ENCODE measurements at places on chromosomes 12 and 14.

GRCh38 chr12:6534945-6535696 lies 804 bp downstream of the GAPDH start:
- peak; percentile 70 for DNase-seq

- DNase-seq: no peak
Measured at GRCh38 chr12:12481631-12482030, 81.0 kb downstream of the DUSP16 start.

- DNase-seq: peak; percentile 57
Measured at GRCh38 chr14:47277703-47278102, 397.7 kb downstream of the MDGA2 start.

- no peak for DNase-seq
Measured at GRCh38 chr14:61342486-61342885, 21.1 kb downstream of the PRKCH start.

DNA sequence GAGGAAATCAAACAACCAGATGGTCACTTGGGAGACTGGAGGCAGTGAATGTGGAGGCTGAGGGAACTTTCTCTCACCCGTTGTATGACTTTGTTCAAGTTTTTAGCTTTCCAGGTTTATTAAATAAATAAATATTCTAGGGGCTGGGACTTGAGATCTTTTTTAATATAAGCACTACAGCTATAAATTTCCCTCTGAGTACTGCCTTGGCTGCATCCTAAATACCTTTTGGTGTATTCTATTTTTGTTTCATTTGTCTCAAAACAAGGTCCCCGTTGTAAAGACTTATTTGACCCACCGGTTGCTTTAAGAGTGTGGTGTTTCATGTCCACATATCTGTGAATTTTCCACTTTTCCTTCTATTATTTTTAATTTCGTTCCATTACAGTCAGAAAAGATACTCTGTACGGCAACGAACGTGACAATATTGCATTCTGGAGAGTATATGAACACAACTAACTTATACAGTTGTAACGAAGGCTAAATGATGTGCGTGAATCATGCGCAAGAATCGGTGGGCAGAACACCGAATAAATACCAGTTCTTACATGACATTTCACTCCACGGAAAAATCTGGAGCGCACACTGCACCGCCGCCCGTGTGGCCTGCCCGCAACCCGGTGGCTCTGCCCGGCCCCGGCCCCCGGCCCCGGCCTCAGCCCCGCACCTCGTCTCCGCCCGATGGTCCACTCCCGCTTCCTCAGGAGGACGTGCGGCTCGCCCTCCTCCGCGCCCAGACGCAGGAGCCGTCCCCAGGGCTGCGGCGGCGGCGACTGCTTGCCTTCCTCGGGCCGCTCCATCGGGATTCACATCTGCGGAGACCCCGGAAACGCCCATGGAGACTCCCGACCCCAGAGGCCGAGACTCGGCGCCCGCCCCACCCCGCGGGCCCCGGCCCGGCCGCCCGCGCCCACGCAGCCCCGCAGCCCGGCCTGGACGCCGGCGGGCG lies 602 bp downstream of the CHFR start:
- no peak for DNase-seq

DNA sequence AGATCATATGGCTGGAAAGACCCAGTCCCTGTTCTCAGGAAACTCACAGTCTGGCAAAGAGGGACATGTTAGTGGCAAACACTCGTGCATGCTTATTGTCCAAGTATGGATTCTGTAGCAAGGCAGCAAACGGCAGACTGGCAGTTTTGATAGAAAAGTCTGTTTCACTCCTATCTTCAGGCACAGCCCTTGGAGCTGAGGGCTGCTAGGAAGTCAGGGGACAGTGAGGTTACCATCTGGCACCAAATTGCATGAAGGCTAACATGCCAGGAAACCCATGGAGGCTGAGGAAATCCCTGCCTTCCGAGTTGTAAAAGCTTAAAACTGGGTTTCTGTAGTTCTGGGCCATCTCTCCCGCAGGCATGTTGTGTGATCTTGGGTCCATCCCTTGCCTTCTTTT lies 32.9 kb downstream of the CALM1 start:
- DNase-seq: no peak

DNA sequence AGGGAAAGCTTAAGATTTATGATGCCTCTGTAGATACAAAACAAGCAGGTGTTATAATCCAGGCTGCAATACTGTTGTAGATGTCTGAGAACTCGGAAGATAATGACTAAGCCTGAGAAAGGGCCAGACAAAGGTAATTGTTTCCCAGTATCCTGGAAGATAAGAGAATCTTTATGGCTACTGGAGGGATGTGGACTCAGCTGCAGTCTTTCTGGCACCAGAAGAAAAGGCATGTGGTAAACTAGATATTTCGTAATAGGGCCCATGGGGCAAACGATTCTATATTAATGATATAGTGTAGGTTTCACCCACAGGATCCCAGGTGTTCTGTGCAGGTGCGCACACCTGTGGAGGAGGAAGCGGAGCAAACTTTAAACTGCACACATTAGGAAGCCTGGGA lies 9.2 kb upstream of the APOLD1 start:
- no peak for DNase-seq

- DNase-seq: no peak
Measured at GRCh38 chr12:80745851-80746505, 29.3 kb downstream of the MYF5 start.

DNA sequence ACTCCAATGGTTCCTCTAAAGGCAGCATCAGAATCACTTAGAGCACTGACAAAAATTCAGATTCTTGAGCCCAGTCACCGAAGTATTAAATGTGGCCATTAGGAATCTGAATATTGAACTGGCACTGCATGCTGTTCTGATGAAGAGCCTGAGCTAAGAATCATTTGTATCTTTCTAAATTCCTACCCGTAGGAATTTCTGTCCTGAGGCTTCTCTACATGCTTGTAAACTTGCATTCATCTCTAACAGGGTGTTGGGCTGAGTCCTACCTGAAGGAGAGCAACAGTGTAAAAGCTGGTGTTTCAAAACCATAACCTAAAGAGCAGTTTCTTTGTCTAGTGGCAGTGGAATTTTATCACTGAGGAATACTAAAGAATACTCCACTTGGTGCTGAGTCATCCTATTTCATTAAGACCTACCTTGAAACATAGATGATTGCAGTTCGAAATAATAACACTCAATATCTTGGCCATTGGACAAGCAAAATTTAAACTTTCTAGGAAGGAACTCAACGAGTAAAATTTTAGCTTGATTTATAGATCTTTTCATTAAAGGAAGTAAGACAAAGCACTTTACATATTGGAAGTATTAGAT lies 35.5 kb upstream of the C12orf75 start:
- DNase-seq: no peak

DNA sequence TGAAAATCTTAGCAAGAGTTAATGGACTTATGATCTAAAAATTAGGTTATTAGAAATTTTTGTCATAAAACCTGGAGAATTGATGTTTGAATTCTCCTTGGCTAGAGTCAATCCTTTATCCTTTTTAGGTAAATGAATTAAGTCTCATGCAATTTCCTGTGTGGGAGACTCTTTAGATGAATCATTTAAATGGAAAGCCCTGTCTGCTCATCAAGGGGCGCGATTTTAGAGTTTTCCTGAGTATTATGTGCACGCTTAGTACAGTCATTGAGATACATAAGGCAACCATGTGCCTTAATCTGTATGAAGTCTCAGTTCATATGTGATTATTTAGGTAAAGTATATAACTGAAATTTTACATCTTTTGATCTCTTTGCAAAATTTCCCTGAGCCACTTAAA lies 974.7 kb downstream of the NRXN3 start:
- DNase-seq: peak; percentile 30

DNA sequence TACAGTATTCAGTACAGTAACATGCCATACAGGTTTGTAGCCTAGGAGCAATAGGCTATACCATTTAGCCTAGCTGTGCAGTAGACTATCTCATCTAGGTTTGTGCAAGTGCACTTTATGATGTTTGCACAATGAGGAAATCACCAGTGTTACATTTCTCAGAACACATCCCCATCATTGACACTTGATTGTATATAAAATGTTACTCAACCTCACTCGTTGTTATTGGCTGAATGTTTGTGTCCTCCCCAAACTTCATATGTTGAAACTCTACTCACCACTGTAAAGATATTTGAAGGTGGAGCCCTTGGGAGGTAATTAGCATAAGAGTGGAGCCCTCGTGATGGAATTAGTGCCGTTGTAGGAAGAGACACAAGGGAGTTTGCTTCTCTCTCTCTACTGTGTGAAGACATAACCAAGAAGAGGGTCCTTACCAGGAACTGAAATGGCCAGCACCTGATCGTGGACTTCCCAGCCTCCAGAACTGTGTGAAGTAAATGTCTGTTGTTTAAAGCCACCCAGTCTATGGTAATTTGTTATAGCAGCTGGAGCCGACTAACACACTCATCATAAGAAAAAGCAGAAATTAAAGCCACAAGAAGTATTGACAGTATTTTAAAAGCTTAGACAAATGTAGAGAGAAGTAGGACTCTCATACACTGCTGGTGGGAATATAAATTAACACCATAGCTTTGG lies 3.2 kb upstream of the MED13L start:
- no peak for DNase-seq

DNA sequence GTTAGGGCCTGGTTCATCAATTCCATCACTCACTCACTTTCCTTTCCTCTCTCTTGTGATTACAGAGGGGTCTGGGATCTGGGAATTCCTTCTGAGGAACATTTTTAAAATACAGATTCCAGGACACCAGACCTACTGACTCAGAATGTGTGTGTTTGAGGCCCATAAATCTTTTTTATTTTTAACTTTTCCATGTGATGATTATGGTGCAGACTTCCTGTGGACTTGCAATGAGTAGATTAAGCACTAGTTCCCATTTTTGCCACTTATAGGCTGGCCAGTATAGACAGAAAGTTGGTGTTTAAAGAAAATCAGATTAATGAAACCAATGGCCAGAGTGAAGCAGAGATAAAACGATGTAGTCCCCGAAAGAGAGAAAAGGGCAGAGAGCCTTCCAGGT lies 28.1 kb downstream of the SLC41A2 start:
- DNase-seq: no peak

DNA sequence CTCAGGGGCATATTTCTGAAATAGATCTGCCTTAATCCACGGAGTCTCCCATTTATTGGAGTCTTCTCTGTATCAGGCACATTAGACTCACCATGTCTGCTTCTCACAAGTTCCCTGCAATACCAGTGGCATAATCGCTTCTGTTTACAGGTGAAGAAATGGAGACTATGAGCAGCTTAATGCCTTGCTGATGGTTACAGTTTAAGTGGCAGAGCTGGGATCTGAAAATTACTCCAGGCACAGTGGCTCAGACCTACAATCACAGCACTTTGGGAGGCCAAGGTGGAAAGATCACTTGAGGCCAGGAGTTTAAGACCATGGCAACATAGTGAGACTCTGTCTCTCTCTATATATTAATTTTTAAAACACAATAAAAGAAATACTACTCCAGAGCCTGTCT lies 7.3 kb upstream of the RIC8B start:
- DNase-seq: no peak

DNA sequence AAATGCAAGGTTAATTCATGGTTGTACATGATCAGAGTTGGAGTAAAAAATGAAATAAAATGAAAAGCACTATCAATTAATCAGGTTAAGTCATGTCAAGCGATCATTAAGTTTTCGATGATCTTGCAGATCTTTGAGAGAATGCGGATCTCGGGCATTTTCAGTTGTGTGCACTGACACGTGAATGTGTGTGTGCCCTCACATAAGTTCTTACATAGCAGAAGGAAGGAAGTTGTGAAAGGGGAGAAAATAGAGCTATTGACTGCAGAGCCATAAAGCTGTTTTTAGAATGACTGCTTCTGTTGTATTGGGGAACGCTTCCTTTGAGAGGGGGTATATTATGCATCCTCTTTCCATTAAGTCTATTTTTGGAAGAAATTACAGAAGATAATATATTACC lies 101.3 kb downstream of the HMGA2 start:
- DNase-seq: no peak

GRCh38 chr12:124364543-124364942 lies 69.7 kb downstream of the RFLNA start:
- DNase-seq: no peak

- DNase-seq: no peak
Measured at GRCh38 chr12:38775457-38775856, 129.9 kb downstream of the CPNE8 start.

- peak; percentile 93 for DNase-seq
Measured at GRCh38 chr14:32472512-32473463, 143.7 kb downstream of the AKAP6 start.

DNA sequence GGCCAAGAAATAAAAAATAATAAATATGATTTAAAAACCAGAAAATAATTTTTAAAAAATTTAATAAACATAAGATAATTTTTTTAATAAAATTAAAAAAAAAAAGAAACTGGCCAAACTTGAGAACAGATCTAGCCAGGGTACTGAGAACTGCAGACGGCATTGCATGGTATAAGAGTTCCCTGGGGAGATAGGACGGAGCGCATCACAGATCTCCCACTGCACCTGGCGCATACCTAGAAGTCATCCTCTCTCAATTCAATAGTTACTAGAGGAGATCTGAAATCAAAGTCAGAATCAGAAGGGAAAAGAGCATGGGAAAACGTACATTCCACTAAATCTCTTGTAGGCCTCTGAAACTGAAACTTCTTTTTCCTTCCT lies 58.9 kb upstream of the BCL2L14 start:
- DNase-seq: no peak

DNA sequence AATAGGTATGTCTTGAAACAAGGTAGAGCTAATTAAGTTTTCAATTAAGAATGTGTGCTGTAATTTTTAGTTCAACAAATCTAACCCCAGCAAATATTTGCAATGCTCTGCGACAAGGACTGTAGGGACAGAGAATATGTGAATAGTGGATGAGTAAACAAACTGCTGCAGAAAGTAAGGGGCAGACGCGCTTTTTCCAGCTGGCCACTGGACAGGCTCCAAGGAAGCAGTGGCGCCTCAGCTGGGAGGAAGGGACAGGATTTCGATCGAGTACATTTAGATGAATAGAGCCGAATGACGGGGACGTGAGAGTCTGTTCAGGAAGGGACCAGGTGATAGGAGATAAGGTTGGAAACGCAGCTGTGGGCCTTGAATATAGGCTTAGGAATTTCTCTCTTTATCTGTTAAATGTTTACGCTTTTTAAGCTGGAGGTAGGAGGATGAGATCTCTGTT lies 69.3 kb downstream of the ELK3 start:
- no peak for DNase-seq

DNA sequence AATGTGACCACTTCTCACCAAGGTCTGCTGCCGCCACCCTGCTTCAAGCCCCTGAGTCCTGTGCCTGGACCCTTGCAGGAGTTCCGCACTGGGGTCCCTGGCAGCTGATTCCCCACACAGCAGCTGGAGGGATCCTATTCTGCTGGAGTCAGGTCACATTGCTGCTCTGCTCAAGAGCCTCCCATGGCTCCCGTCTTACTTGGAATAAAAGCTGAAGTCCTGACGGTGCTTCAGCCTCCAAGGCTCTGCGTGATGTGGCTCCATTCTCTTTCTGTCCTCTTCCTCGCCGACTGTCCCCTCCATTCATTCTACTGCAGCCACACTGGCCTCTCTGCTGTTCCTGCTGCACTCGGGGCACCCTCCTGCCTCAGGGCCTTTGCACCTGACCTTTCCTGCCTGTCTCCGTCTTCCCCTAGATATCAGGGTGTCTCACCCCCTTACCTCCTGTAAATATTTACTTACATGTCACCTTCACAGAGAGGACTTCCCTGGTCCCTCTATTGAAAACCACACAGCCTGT lies 7.6 kb upstream of the SDSL start:
- no peak for DNase-seq
